ENCODE measurements at places on chromosomes 5 and 9.

DNA sequence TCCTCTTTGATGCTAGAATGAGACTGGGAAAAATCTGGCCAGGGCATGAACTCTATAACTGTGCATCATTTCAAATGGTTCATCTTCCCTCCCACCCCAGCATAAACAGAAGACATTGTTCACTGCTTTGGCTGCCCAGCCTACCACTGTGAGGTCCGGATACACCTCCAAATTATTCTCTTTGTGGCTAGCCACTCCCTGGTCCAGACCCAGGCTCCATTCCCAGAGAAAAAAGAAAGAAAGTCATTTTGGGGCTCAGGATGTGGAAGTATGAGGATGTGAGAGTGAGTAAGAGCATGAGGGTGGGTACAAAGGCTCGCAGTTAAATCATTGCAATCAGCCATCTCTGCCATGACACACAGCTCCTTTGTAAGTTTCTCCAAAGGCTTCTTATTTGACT lies 559.2 kb downstream of the PSAT1 start:
- no peak for DNase-seq

- no peak for DNase-seq
These were observed 105.0 kb upstream of the WWC1 start for GRCh38 chr5:168186289-168187074.

DNA sequence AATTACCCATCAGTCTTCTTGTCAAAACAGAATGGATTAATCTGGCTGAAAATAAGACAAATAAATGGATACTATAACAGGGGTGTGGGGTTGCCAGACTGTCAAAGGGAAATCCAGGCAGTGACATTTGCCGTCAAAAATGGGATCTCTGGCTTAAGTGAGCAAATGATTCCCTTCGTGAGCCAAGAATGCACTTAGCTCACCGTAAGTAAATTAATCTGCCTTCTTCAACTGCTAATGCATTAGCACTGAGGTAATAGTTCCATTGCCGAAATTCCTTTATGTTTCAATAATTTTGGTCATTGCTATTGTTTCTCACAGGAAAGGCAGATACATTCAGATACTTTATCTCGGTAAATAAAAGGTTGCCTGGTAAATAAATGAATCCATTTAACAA lies 377.8 kb downstream of the KIAA0825 start:
- no peak for DNase-seq

DNA sequence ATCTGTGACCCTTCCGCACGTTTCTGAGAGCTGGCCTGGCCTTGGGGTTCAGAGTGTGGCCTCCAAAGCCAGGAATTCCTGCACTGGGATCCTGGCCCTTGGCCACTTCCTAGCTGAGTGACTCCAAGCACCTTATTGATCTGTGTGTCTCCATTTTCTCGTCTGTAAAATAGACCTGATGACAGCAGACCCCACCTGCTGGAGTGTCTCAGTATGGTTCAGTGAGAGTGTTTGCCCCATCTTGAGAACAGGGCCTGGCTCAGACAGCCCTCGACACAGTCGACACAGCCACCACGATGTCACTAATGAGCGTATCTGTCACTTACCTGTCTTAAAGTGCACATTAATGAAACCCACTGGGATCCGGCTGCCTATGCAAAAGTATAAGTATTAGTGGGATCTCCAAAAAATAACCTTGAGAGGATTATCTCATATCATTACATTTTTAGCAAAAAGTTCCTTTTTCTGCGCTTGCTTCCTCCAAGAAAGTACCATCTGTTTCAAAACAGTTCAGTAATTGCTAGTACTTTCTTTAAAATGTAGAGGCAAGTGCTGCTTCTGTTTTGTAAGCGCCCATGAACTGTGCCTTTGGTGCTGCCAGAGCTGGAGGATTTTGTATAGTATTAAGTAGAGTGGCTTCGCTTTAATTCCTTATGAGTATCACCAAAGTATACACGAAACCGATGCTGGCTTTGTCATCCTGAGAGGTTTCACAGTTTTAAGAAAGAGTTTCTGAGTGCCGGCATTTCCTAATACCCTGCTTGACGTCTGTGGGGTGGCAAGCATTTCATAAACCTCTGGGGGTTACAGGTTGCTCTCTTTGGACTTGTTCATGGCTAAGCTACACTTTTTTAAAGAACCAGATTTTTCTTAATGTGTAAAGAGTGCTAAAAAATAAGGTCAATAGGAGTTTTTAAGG lies 31.7 kb downstream of the UBE2QL1 start:
- no peak for DNase-seq

DNA sequence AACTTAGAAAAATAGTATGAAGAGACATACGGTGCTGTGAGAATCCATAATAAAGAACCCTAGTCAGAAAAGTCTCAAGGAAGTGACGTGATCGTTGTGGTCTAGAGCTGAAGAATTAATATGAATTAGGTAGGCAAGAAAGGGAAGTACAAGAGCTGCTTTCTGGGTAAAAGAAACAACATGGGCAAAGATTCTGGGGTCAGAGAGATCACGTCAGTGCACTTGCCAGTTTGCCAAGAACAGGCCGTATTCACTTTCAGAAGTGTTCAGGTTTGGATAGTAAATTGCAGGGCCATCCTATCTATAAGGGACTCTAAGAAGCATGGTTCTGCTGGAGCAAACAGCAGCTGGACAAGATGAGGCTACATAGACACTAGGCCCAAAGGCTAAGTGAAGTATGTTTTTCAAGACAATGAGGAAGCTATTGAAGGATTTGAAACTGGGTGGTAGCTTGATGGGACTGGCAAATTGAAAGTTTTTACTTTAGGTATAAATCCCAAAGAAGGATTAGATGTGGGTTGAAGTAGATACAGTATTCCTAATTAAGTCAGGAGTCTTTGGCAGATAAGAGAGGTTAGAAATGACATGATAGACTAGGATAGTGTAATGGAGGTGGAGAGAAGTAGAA lies 4.8 kb upstream of the CHD1 start:
- DNase-seq = peak; percentile 39

DNA sequence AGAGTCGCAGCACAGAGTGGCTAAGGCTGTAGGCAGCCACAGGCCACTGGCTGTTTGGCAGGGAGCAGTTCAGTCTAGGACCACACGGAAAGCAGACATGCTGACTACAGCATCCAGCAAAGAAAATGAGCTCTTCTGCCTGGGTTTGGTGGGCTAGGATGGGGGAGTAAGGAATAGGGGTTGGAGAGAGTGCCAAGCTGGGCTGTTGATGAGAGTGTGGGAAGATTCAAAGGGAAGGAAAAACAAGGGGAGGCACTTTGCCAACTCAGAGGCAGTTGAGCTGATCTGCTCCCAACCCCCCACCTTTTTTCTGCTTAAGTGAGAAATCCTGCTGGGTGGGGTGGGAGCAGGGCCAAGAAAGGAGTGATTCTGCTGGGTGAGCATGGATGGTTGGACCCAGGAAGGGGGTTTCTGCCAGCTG lies 35.9 kb downstream of the SVEP1 start:
- no peak for DNase-seq

GRCh38 chr9:126791406-126792230 lies 13.2 kb upstream of the ZBTB43 start:
- no peak for DNase-seq

GRCh38 chr9:76082057-76082456 lies 191.6 kb downstream of the PCSK5 start:
- no peak for DNase-seq

GRCh38 chr9:98374385-98375051 lies 119.1 kb upstream of the TBC1D2 start:
- DNase-seq = no peak

DNA sequence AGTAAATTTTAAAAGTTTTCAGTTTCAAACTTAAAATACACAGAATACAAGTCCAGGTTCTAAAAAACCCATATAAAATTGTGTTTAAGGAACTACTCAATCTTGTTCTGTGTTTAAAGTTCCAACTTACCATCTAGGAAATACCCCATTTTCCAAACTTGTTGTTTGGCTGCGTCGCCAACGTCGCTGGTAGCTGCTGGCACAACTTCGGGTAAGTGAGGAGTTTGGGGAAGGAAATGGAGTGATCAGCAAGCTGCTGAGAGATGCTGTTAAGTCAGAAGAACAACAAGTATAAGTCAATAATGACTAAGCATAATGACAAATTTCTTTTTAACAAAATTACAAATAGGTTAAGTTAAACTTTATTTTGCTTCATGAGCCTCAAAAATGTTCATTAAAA lies 71.3 kb upstream of the RAPGEF6 start:
- DNase-seq = no peak

DNA sequence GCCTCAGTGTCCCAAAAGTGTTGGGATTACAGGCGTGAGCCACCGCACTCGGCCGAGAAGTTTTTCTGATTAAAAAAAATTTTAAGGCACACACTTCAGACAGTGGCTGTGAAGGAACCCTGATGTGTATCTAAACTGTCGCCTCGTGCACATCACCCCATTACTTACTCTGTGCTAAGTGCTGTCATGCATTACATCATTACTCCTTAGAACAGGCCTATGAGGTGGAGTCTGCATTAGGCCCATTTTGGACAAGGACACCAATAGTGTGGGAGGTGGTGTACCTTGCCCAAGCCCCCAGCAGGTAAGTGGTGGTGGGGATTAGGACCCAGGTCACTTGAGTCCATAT lies 3.8 kb upstream of the CDHR2 start:
- DNase-seq = no peak
